ENCODE measurements at places on chromosomes 2 and 18. TPM values are rescaled to one million over a fixed set of nuclear protein-coding genes. Genes with fewer than 3 reads are reported as not detected.
A peak's percentile ranks its signal among the peaks of the same experiment; 100 is the strongest.

DNA sequence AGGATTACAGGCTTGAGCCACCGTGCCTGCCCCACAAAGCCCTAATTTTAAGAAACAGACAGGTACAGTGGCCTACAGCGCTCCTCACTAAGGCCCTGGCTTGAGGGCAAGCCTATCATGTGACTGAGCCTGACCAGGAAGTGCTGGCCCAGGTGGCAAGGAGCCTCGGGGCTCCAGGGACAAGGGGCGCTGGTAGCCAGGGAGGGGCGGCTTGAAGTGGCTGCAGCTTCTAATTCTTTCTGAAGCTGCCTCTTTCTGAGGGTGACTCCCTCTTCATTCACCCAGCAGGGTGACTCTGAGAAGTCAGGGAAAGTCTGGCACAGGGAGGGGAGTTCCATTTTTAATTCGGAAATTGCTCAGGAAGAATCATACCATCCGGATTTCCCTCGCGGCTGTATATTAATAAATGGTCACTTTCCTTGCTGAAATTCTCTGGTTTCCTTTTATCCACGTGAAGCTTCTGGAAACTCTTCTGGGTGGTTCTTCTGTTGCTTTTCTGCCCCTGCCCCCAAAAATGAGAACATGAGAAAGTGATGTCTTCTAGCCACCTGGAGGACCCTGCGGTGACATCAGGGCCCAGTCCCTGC, 115.7 kb downstream of the FAM210A start:
- DNase-seq: no peak

GRCh38 chr2:202361108-202361507, 15.0 kb upstream of the BMPR2 start:
- no peak for DNase-seq

DNA sequence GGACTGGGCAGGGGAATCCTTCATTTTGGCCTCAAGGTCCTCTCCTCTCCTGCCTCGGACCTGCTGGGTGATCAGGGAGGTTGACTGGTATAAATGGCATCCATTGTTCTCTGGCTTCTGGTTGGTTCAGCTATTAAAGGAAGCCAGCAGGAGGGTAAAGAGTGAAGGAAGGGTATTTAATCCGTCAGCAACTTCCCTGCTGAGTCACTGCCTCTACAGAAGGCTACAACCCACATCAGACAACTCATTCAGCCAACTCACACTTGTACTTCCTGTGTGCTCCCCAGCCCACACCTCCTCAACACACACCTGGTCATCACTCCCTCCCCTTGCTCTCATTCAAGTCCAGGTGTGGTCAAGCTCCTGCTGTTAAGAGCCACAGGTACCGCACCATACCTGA, 68.3 kb upstream of the MRPS9 start:
- DNase-seq: peak; percentile 83

GRCh38 chr18:8396254-8396653, 213.0 kb upstream of the RAB12 start:
- no peak for DNase-seq

DNA sequence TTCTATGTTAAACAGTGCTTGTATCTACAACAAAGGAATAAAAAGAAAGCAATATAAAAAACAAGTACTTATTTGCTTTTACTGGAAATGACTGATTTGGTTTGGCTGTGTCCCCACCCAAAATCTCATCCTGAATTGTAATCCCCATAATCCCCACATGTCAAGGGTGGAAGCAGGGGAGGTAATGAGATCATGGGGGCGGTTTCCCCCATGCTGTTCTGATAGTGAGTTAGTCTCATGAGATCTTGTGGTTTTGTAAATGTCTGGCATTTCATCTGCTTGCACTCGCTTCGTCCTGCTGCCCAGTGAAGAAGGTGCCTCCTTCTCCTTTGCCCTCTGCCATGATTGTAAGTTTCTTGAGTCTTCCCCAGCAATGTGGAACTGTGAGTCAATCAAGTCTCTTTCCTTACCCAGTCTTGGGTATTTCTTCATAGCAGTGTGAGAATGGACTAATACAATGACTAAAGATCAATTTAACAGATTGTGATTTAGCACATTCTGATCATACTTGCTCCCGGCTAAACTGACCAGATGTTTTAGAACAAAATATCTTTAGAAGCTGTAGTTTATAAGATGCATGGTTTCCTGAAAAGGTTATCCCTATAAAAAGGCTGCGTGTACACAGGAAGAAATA, 19.9 kb downstream of the PTH2R start:
- no peak for DNase-seq

DNA sequence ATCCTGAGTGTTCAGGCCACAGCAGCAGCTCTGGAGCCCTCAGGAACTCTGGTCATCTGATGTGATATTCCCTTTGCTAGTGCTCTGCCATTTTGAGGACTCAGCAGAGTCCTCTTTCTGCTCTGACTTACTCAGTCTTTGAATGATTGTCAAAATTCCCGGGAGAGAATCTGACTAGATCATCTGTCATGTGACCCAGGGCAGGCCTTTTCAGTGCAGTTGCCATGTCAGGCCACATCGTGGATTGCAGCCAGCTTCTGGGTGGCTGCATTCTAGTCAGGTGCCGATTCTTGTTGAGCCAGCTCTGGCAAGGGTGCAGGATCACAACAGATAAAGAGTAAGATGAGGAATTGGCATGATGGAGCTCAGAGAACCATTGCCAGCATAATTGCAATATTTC, 795.6 kb downstream of the CPS1 start:
- no peak for DNase-seq

GRCh38 chr2:237921967-237922492, 44.8 kb upstream of the UBE2F start:
- DNase-seq: no peak

- no peak for DNase-seq
Measured at GRCh38 chr2:221420245-221420644, 151.9 kb downstream of the EPHA4 start.

DNA sequence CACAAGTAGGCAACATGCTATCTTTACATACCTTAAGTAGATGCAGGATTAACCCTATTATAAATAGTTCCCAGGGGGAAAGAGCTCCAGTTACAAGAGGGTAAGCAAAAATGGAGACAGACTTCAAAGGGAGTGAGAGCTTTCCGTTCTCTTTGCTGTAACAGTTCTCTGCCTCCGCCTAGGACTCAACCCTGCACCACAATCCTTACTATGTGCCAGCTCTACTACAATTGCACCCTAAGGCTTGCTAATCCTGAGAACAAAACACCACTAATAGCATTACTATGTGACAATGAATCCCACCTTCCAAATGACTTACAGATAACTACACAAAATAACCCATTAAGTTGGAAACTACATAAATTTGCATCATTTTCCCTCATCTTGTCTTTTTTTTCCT, 7.7 kb downstream of the ZBTB14 start:
- DNase-seq: no peak

- no peak for DNase-seq
Measured at GRCh38 chr18:60675801-60676200, 303.2 kb upstream of the MC4R start.

GRCh38 chr18:9437021-9437437, 38.3 kb upstream of the RALBP1 start:
- no peak for DNase-seq

DNA sequence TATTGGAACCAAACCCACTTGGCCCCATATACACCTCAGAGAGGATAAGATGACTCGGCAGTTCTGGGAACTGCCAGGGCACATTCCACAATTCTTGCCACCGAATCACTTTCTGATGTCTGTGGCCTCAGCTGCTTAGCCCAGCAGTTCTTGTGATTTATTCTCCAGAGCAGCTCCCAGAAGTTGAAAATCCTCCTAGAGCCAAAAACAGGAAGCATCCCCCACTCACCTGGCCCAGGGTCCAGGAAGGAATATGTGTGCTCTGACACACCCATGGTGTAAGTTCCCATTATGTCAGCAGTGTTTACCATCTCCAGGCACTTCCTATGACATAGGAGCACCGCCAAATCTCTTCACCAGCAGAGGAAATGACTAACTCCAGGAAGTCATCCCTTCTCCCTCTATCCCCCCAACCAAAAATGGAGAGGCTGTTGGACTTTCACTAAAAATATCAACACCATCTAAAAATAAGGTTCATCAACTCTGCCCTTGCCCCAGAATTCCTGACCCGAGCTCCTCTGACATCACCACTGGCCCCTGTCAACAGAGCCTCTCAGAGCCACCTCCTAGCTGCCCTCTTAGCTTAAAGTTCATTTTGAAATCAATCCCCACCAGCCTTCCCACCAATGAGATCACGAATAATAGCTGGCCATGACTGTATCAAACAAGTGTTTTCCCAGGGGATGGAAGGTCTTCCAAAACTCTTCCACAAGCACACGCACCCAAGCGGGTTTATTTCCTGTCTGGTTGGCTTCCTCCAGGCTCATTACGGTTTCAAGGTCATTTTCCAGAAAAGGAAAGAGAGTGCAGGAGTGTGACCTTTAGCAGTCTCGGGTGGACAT, 223.1 kb upstream of the PARD3B start:
- no peak for DNase-seq

GRCh38 chr2:159229476-159230144, 56.9 kb downstream of the WDSUB1 start:
- no peak for DNase-seq

DNA sequence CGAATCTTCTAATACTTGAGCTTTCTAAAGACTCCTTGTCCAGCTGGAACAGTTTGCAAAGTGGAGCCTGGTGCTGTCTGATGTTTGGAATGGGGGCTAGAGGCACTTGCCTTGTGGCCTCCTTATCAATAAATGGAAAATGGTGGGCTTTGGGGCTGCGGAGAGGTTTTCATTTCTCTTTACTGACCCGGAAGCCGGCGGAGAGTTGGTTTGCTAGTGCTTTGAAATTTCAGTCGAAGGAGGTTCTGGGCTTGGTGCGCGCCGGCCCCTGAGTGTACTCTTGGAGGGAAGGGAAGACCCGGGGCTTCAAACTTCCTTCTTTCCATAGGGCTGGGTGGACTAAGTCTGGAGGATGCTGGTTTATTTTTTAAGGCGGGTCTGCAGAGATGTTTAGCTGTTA, 714 bp downstream of the RPIA start:
- DNase-seq: no peak

DNA sequence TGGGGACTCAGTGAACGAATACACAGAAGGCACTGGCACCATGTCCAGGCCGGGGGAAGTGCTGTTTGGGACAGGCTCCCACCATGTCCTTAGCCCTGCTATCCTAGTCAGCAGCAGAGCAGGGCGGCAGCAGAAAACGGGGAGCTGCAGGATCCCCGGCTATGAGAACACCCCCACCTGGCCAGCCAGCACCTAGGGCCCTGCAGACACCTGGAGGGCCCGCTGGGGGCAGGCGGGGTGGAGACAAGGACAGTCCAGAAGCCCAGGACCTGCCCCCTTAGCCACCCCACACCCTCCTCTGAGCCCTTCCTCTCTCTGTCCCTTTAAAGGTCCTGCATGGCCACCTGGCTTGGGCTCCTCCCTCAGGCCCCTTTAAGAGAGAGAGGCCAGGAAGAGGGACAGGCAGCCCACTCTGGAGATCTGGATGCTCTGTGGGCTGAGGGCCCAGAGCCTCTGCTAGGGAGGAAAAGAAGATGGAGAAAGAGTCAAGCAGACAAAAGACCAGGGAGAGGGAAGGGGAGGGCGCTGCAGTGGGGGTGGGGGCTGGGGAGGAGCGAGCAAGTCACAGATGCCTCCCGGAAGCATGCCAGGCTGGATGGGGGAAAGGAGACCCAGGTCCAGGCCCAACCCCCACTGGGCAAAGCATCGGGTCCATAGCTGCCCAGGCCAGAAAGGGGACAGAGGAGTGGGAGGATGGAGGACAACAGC, 48.6 kb downstream of the BIN1 start:
- no peak for DNase-seq

Gene CMPK2
- total RNA-seq: 1.5 TPM

Gene TXNDC2
- total RNA-seq: 0.12 TPM

Gene CDH2
- total RNA-seq: 0.15 TPM

Gene MAPK4
- 0.89 TPM for total RNA-seq

Gene DSC3
- 7.6 TPM for total RNA-seq

Gene CYP27A1
- 1.6 TPM for total RNA-seq

Gene MYOM1
- total RNA-seq: 0.52 TPM

Gene ASXL2
- 29.2 TPM for total RNA-seq

Gene VAMP5
- total RNA-seq: 1.9 TPM
